ENCODE measurements at places on chromosomes 2 and 18.

DNA sequence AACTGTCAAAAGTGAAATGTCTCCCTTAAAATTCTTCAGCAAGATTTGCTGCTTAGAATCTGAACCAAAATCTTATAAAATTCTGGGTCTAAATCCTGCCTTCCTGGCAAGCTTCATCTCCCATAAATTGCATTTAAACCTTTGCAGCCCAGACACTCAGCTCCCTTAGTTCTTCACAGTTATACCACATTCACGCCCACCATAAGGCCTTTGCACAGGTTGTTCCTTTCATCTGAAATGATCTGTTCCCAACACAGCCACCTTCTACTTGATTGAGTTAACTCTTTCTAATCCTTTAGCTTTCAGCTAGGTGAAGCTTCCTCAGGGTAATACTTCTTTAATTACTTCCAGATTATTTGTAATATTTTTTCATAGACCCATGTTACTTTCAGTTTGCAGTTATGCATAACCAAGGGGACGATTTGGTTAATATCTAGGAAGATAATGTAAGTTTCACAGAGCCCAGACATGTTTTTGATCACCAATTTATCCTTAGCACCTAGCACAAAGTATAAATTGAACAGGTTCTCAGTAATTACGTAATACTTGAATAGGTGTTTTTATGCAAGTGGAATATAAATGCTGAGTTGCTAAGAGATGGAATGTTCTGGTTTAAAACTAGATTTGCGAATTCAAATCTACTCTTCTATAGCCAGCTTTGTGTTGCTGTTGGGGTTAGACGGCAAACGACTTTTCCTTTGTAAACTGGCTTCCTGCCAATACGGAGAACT lies 779.7 kb upstream of the PKDCC start:
- no peak for DNase-seq

GRCh38 chr2:65353046-65353445 lies 79.4 kb downstream of the SPRED2 start:
- no peak for DNase-seq

DNA sequence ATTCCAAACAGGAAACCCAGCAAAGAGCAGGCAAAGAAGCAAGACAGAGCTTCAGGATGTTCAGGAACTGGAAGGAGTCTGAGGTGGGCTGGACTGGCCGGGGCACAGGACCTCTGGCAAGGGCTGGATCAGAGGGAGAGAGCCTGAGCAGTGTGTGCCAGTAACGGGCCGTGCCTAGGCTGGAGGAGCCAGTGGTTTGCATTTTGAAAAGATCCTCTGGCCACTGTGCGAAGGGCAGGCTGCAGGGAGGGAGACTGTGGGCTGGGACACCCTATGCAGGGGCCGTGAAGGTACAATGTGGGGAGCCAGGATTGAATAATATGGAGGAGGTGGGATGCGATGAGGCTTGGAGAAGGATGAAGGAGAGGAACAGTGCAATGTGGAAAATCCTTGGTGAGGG lies 6.2 kb upstream of the SDC1 start:
- no peak for DNase-seq

GRCh38 chr18:36464126-36464651 lies 166.7 kb downstream of the FHOD3 start:
- DNase-seq = no peak

DNA sequence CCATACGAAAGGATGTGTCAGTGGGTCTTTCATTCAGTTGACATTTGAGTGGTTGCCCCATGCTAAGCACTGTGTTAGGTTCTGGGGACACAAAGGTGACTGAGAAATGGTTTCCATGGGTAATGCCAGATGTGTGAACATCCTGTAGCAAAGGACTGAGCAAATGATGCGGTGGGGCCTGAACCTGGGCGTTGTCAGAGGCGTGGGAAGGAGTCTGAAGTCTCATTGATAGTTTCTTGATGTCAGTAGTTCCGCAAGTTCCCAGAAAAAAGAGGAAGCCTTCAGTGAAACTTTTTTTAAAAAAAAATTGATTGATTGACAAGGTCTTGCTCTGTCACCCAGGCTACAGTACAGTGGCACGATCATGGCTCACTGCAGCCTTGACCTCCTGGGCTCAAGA lies 56.9 kb downstream of the LIMS1 start:
- no peak for DNase-seq

GRCh38 chr2:238851026-238851425 lies 3.1 kb downstream of the TWIST2 start:
- no peak for DNase-seq

DNA sequence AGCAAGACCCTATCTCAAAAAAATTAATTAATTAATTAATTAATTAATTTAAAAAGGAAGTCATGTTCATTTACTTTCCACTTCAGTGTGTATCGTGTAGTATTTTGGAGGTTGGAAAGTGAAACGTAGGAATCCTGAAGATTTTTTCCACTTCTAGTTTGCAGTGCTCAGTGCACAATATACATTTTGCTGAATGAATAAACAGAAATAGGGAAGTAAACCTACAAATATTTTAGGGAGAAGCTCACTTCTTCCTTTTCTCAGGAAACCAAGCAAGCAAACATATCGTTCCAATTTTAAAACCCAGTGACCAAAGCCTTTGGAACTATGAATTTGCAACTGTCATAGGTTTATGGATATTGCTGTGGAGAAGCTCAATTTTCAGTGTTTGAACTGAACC lies 27.8 kb downstream of the SLC14A1 start:
- DNase-seq = no peak

GRCh38 chr2:105428387-105429018 lies 29.7 kb upstream of the FHL2 start:
- DNase-seq = no peak

- DNase-seq = no peak
Observed at GRCh38 chr2:124333784-124334183, 308.7 kb downstream of the CNTNAP5 start.

DNA sequence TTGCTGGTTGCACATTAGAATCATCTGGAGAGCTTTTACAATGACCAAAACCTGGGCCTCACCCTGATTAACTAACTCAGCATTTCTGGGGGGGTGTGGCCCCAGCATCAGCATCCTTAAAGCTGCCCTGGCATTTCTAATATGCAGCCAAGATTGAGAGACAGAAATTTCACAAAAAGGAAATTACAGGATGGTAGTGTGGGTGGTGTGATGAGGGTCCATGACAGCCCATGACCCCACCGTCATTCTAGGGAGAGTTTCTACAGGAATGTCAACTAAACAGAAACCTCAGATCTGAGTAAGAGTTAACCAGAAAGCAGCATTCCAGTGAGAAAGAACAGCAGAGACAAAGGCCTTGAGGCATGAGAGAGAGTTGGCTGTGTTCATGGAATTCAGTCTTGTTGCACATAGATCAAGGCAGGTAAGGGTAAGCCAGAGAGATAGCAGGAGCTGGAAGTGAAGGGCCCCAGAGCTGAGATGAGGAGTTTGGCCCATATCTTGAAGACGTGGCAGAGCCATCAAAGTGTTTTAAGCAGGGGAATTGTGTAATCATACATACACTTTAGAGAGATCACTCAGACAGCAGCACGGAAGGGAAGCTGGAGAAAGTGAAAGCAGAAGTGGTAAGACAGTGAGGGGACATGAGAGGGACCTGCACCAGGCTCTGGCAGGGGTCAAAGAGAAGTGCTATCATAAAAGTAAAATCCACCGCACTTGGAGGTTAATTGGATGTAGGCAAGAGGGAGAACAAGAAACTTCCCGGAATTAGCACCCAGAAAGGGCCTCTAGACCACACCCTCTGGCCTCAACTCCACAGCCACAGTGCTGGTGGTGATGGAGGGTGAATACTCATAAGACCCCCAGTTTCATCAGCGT lies 7.8 kb upstream of the TRABD2A start:
- DNase-seq = peak; percentile 57

DNA sequence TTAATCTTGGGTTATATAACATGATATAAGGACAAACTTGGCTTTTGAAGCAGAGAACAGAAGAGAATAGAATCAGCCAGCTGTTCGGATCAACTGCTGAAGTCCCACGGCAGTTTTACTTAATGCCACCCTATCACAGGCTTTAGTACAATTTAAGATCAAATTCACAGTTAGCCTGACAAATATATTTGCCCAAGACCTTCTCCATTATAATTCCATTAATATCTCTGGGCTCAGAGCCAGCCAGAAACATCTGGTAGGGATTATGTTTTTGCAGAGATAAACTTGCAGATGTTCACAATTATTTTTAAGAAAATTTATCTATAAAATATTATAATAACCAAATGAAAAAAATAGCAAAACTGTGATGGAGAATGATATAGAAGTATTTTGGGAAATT lies 381.4 kb downstream of the RAD51AP2 start:
- DNase-seq = no peak

- no peak for DNase-seq
Observed at GRCh38 chr18:65423776-65424175, 327.0 kb upstream of the CDH7 start.
